ENCODE measurements at places on chromosomes 11 and 22.

DNA sequence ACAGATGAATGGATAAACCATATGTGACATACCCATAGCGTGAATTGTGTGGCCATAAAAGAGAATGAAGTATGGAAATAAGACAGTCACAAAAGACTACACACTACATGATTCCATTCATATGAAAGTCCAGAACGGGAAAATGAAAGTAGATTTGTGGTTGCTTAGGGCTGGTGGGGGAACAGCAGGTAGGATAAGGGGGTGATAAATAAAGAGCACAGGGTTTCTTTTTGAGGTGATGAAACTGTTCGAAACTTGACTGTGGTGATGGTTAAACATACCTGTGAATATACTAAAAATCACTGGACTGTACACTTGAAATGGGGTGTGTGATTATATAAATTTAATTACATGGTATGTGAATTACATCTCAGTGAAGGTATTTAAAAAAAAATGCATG is 16.9 kb downstream of the TMEM123 start:
- no peak for DNase-seq

GRCh38 chr11:94740083-94741021 is 27.8 kb upstream of the AMOTL1 start:
- peak; percentile 3 for DNase-seq

DNA sequence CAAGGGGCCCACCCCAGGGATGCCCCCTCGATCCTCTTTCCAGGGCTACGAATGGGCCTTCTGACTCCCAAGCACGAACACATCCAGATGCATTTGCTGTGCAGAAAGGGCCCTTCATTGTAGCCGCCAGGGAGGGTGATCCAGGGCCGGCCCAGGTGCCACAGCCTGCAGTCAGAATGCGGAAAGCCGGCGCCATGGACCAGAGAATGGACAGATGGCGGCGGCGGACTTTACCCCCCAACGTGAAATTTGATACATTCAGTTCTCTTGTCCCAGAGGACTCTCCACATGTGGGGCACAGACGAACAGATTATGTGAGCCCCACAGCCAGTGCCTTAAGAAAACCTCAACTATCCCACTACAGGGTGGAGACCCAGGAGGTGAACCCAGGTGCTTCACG is 87.2 kb downstream of the KIAA1671 start:
- DNase-seq: no peak

GRCh38 chr22:32896891-32897290 is 95.4 kb downstream of the TIMP3 start:
- DNase-seq: no peak
